ENCODE measurements at places on chromosomes 2 and 18. TPM values are rescaled to one million over a fixed set of nuclear protein-coding genes. Genes with fewer than 3 reads are reported as not detected.

Gene DUSP2
- 4.4 TPM for total RNA-seq

Gene EGR4
- total RNA-seq, result 0.07 TPM

Gene LIPT1
- 11.8 TPM for total RNA-seq

Gene HAUS1
- 123 TPM for total RNA-seq

Gene MATN3
- 9.7 TPM for total RNA-seq
